ENCODE measurements at places on chromosomes 11 and 22.

GRCh38 chr11:121467471-121467870 is 14.7 kb upstream of the SORL1-AS1 start:
- H3K27ac ChIP-seq = peak overlapping the region; percentile 97
- DNase-seq = no peak
- no peaks in the 10 kb centered on the region for H3K27me3 ChIP-seq

DNA sequence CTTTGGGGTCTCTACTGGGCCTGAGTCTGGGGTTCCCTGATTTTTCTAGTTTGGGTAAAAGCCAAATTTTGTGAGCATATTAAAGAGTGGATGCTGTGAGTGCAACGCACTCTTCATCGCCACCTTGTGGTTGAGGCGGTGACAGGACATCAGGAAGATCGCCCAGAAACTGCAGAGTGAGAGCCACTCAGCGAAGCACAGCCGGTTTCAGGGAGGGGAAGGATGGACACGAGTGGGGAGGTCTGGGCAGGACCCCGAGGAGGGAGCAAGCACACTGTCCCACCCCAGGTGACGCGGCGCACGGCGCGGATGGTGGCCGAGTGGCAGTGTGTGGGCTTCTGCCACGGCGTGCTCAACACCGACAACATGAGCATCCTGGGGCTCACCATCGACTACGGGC is 9.1 kb downstream of the SELENOO start:
- no peak overlapping the region for H3K4me3 ChIP-seq
- H3K27me3 ChIP-seq = no peaks in the 10 kb centered on the region
- peak; percentile 64 for DNase-seq
- H3K27ac ChIP-seq = no peak overlapping the region
- H3K36me3 ChIP-seq = peaks cover 35% of the 10 kb centered on the region
- no peaks in the 10 kb centered on the region for H3K4me1 ChIP-seq

- no peak for DNase-seq
- no peak overlapping the region for H3K4me3 ChIP-seq
- H3K27me3 ChIP-seq = no peaks in the 10 kb centered on the region
- no peaks in the 10 kb centered on the region for H3K36me3 ChIP-seq
- no peak overlapping the region for H3K27ac ChIP-seq
- H3K4me1 ChIP-seq = peaks cover 23% of the 10 kb centered on the region
These were observed 114.2 kb downstream of the CCDC34 start for GRCh38 chr11:27248576-27249509.

- H3K27ac ChIP-seq = no peak overlapping the region
- no peaks in the 10 kb centered on the region for H3K27me3 ChIP-seq
- H3K36me3 ChIP-seq = peaks cover 33% of the 10 kb centered on the region
- no peak for DNase-seq
- peaks cover 32% of the 10 kb centered on the region for H3K4me1 ChIP-seq
These were observed 2.3 kb downstream of the MALAT1 start for GRCh38 chr11:65501186-65501471.

Measured in mesothelial cell of epicardium (in vitro differentiated cells).